ENCODE measurements at places on chromosomes 5 and 9. TPM values are rescaled to one million over a fixed set of nuclear protein-coding genes. Genes with fewer than 3 reads are reported as not detected.
A peak's percentile ranks its signal among the peaks of the same experiment; 100 is the strongest.

TLE1 gene
- 58.5 TPM for total RNA-seq

- H3K27ac ChIP-seq, result no peak overlapping the region
- no peak for DNase-seq
- no peak overlapping the region for H3K4me3 ChIP-seq
These were observed 141.7 kb downstream of the MYO10 start for GRCh38 chr5:16794269-16794913.

DNA sequence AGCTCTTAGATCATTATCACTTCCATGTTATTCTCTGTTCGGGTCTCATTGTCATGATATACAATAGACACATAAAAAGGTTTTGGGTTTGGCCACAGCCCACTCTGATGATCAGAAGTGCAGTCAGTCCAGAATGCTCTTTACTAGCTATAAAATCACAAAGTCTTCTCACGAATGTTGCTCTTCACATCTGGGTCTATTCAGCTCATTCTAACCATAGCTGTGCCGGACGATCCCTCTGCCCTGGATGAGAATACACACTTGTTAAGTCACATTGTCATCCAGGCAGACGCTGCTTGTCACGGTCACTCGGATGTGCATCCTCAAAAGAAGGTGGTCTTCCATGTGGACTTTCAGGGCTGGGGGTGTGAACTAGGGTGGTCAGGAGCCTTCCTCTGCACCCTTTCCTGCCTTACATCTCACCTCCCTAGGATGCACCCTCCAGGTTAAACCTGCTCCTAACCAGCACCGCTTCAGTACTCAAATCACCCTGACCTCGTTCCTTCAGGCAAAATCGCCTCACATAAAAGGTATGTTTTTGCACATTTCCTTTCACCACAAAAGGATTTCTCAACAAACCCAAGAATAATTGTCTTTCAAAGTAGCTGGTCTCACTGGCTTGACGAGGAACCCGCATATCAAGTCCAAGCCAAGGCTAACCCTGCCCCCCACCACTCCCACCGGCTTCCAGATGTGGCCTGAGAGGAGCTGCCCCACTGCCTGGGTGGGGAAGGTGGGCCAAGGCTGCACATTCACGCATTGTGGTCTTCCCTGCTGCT lies 21.9 kb downstream of the ANKH start:
- H3K36me3 ChIP-seq, result no peaks in the 10 kb centered on the region
- H3K4me1 ChIP-seq, result no peaks in the 10 kb centered on the region
- H3K4me3 ChIP-seq, result no peak overlapping the region
- no peaks in the 10 kb centered on the region for H3K27me3 ChIP-seq
- H3K27ac ChIP-seq, result no peak overlapping the region

GRCh38 chr5:1543398-1544293 lies 19.9 kb upstream of the LPCAT1 start:
- DNase-seq, result no peak
- H3K27ac ChIP-seq, result no peak overlapping the region
- H3K36me3 ChIP-seq, result no peaks in the 10 kb centered on the region

DNA sequence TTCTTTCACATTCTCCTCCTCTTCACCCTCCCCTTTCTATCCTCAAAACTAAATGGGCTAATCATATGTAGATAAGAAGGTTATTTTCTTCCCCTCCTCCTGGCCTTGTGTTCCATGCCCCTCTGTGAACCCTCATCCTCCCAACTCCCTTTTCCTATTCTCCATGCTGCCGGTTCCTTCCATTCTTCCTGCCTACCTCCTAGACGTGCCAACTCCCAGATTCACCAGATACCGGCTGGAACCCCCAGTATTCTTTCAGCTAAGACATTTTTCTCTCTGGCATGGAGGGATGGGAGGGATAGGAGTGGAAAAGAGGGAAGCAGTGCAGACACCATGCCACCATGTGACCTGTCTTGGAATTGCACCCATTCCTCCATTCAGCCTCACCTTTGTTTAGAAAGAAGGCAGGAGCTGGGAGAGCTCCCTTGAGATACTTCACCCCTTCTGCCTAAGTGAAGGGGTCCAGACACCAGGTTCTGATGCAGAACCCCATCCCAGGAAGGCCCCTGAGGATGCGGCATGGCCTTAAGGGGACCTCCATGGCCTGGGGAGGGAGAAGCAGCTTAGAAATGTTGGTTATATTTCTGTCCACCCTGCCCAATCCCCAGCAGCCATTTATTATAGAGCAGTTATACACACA lies 4.8 kb downstream of the DNAJB5 start:
- peak overlapping the region; percentile 57 for H3K4me3 ChIP-seq
- peak overlapping the region; percentile 98 for H3K27ac ChIP-seq
- H3K27me3 ChIP-seq, result no peaks in the 10 kb centered on the region
- H3K4me1 ChIP-seq, result peaks cover 19% of the 10 kb centered on the region

PCDHA11 gene
- not detected for total RNA-seq

DNA sequence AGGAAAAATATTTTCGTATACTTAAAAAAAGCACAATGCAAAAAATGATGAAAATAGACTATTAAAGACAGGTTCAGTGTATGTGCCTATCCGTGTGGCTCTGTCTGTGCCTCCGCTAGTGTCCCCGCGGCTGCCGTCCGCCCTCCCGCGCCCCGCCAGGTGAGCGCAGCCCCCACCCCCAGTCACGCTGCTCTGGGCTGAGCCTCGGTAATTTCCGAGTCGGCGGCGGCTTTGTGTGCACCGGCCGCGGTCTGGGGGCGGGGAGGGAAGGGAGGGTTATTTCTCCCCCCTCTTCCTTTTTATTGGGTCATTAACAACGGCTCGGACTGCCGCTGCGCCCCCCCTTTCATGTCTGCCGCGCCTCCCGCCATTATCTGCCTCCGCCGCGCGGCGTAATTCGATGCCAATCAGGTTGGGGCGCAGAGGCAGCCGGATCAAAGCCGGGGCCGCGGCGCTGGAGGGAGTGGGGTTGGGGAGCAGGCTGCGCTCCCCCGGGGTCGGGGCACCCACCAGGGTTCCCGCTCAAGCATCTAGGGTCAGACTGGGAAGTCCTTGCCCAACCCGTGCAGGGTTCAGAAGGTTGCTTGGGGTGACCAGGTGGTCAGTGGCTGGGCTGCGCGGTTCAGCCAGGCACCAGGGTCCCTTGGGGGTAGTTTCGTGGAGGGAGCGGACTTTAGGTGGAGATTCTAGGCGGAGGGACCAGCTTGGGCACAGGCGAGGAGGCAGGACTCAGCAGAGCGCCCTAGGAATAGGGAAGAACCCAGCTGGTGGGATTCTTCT lies 39.5 kb upstream of the PSD2 start:
- H3K4me3 ChIP-seq, result no peak overlapping the region
- no peaks in the 10 kb centered on the region for H3K36me3 ChIP-seq
- DNase-seq, result no peak

IGFBPL1 gene
- 4.8 TPM for total RNA-seq

ZBED3 gene
- 0.64 TPM for total RNA-seq

GRCh38 chr5:60334281-60334713 lies 365.7 kb downstream of the DEPDC1B start:
- no peak overlapping the region for H3K4me3 ChIP-seq
- H3K4me1 ChIP-seq, result peaks cover 7% of the 10 kb centered on the region
- no peaks in the 10 kb centered on the region for H3K27me3 ChIP-seq

DNA sequence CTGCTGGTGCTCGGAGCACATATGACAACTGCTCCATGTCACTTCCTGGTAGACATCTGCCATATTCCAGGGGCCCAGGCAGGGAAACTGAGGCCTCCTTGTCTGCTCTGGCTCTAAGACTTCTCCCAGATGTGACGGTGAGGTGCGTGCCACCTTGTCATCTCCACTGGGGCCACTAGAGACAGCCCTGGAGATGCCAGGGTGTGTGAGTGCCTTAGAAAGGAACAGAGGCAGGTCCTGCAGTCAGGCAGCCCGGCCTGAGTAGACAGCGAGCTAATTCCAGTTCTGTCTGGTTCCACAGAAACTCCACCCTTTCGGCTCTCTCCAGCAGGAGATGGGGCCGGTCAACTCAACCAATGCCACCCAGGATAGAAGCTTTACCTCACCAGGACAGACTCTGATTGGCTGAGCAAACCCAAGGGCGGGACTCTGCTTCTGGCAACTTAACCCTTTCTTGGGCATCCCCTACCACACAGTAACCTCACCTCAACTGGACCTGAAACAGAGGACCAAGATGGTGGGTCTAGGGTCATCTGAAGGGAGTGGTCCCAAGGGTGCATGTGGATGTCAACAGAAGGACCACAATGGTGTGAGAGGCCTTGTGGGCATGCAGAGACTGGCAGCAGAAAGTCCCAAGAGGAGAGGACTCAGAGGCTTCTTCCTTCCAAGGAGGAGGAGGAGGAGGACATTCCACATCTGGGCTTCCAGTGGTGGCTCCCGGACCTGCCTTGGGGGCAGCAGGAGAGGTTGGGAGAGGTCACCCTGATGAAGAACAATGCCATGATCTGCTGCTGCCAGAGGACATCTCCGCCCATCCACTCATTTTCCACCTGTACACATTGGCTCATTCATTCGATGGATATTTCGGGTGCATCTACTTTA lies 77.7 kb downstream of the RGS3 start:
- peaks cover 14% of the 10 kb centered on the region for H3K4me1 ChIP-seq
- no peaks in the 10 kb centered on the region for H3K27me3 ChIP-seq
- DNase-seq, result peak; percentile 63
- H3K27ac ChIP-seq, result peak overlapping the region; percentile 16
- peaks cover 28% of the 10 kb centered on the region for H3K36me3 ChIP-seq

- DNase-seq, result no peak
- no peaks in the 10 kb centered on the region for H3K4me1 ChIP-seq
- H3K27ac ChIP-seq, result no peak overlapping the region
- no peaks in the 10 kb centered on the region for H3K36me3 ChIP-seq
These were observed 457.9 kb upstream of the PTGER4 start for GRCh38 chr5:40221796-40222195.

NTNG2 gene
- total RNA-seq, result 5.9 TPM

DNA sequence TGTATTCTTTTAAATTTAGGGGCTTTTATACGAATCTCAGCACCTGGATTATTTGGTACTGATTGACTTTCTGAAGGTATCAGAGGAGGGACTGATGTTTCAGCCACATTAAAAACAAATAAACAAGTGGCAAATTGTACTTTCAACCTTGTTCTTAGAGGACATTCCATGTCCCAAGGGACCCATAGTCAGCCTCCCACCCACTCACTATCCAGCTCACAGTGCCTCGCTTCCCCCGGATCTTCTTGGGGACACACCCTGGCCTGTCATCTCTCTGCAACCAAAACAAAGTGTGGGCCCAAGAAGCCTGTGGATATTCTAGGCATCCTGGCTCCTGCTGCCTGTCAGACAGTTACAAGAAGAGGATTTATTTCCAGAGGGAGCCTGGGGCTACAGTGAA lies 8.8 kb upstream of the BOD1 start:
- DNase-seq, result no peak
- H3K27ac ChIP-seq, result no peak overlapping the region
- no peaks in the 10 kb centered on the region for H3K36me3 ChIP-seq

GRCh38 chr9:71581101-71581500 lies 187.2 kb downstream of the CEMIP2 start:
- no peak for DNase-seq
- H3K4me3 ChIP-seq, result no peak overlapping the region
- H3K36me3 ChIP-seq, result no peaks in the 10 kb centered on the region
- no peaks in the 10 kb centered on the region for H3K27me3 ChIP-seq

DNA sequence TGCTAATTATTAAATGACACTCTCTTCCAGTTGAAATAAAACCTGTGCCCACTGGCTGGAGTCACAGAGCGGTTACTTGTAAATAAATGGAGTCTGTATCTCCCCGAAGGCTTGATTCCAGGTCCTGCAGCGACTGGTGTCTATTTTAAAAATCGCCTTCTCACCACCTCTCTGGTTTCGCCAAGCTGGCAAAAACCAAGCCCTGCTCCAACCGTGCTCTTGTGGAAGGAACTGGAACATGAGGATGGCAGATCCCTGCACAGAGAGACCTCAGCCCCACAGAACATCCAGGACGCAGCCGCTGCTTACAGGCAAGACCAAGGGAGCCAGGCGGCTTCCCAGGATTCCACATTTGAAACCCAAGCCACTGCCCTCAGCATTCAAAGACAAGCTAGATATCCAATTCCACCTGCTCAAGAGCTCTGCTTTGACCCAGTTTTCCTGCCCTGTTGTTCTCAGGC lies 15.0 kb downstream of the SEMA4D start:
- H3K4me1 ChIP-seq, result no peaks in the 10 kb centered on the region
- no peak for DNase-seq
- H3K4me3 ChIP-seq, result no peak overlapping the region
- no peaks in the 10 kb centered on the region for H3K36me3 ChIP-seq

GRCh38 chr5:181207214-181207959 lies 2.4 kb upstream of the TRIM7 start:
- H3K36me3 ChIP-seq, result no peaks in the 10 kb centered on the region
- H3K27me3 ChIP-seq, result no peaks in the 10 kb centered on the region
- H3K4me1 ChIP-seq, result peaks cover 4% of the 10 kb centered on the region
- peak overlapping the region; percentile 72 for H3K4me3 ChIP-seq
- peak overlapping the region; percentile 87 for H3K27ac ChIP-seq

DNA sequence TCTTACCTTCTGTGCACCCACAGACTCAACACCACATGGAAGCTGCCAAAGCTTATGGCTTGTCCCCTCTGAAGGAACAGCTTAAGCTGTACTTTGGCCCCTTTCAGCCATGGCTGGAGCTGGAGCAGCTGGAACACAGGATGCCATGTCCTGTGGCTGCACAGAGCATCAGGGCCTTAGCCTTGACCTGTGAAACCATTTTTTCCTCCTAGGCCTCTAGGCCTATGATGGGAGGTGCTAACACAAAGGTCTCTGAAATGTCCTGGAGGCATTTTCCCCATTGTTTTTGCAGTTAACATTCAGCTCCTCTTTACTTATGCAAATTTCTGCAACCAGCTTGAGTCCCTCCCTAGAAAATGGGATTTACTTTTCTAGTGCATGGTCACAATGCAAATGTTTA lies 461.4 kb upstream of the TYRP1 start:
- H3K4me1 ChIP-seq, result no peaks in the 10 kb centered on the region
- no peak for DNase-seq
- H3K36me3 ChIP-seq, result no peaks in the 10 kb centered on the region

DNA sequence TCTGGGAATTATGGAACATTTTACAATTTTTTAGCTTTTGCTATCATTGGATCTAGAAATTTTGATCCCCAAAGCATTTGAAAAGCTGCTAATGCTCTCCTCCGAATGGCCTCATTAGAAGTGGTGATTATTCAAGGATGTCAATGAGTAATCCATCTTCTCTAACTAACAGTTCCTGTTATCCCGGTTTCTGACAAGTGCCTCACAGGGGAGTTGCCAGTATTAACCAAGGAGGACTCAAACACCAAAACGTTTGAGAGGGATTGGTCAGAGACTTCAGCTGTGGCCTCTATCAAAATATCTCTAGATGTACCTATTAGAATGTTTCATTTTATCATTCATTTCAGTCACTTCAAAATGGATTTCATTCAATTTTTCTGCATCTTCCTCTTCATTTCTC lies 208.3 kb upstream of the ITGA1 start:
- H3K4me3 ChIP-seq, result no peak overlapping the region
- H3K27ac ChIP-seq, result no peak overlapping the region
- no peak for DNase-seq
- no peaks in the 10 kb centered on the region for H3K4me1 ChIP-seq
- no peaks in the 10 kb centered on the region for H3K36me3 ChIP-seq
